ENCODE measurements at places on chromosomes 1 and 21. TPM values are rescaled to one million over a fixed set of nuclear protein-coding genes. Genes with fewer than 3 reads are reported as not detected.

The TFF2 gene
- not detected for total RNA-seq

GRCh38 chr1:24409535-24409934, 4.0 kb downstream of the STPG1 start:
- DNase-seq: no peak

GRCh38 chr1:174988539-174988938, 11.2 kb upstream of the CACYBP start:
- no peak for DNase-seq

The SPSB1 gene
- total RNA-seq: 40.4 TPM

The IVL gene
- not detected for total RNA-seq

- DNase-seq: no peak
Observed at GRCh38 chr1:15023205-15023604, 130.3 kb upstream of the TMEM51 start.

GRCh38 chr1:155078469-155079209, at the start of gene EFNA3:
TSS of gene EFNA3 (plus strand) at chr1:155078837. CDS start at chr1:155078942, 105 bp downstream.
- peak; percentile 54 for DNase-seq

DNA sequence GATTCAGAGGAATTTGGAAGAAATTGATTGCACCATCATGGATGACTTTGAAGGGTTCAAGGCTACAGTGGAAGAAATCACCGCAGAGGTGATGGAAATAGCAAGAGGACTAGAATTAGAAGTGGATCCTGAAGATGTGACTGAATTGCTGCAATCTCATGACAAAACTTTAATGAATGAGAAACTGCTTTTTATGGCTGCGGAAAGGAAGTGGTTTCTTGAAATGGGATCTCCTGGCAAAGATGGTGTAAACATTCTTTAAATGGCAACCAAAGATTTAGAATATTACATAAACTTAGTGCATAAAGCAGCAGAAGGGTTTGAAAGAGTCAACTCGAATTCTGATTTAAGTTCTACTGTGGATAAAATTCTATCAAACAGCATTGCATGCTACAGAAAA, 698.6 kb downstream of the PLA2G4A start:
- no peak for DNase-seq

DNA sequence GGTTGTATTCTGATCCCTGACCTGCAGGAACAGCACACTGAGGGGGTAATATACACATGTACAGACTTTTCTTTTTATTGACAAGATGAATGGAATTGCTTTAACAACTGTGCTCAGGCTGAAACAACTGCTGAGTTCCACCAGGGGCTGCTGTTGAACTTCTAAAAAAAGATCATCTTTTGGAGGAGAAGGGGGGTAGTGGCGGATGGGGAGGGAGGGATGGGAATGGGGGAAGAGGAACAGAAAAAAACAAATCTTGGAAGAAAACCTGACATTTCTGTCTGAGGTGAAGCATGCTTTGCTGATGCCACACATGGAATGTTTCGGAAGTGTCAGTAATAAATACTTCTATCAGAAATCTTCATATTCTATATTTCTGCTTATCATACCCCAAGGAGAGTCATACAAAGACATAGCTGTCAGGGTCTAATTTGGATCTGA, 75.0 kb downstream of the RWDD3 start:
- DNase-seq: no peak

The OR2M3 gene
- not detected for total RNA-seq

The OR6N1 gene
- not detected for total RNA-seq

DNA sequence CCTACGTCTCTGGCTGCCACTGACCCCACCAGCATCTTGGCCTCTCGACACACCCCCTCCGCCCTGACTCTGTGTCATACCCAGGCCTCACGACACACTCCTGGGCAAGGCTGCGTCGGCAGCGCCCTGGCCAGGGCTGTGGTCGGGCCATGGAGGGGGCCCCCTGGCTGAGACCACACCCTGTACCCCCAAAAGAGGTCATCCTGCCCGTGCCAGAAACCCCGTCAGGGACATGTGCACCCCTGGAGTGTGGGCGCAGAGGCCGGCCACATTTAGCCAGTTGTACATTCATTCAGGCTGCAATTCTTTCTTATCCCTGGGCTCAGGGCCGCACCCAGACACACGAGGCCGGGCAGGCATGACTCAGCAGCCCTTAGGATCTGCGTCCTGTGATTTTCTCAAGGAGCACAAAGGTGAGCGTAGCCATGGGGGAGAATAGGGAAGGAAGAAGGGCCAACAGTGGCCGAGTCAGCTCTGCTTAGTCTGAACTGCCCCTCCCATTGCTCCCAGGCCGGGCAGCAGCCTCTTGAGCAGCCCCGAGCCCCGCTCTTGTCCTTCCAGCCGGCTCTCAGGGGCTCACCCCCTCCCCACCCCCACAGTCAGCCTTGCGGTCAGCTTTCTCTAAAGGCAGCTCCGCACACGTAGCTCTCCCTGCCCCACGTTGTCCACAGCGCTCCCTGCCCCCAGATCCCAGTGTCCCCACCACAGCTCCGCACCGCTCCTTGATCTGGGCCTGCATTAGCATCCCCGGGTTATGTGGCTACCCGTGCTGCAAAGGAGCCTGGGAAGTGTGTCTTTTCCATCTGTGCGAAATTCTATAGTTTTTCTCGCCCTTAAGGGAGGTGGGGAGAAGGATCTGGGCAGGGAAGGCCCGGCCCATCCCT, 7.9 kb downstream of the CSTB start:
- no peak for DNase-seq

GRCh38 chr21:23858878-23859277, 1748.4 kb downstream of the MRPL39 start:
- DNase-seq: no peak

DNA sequence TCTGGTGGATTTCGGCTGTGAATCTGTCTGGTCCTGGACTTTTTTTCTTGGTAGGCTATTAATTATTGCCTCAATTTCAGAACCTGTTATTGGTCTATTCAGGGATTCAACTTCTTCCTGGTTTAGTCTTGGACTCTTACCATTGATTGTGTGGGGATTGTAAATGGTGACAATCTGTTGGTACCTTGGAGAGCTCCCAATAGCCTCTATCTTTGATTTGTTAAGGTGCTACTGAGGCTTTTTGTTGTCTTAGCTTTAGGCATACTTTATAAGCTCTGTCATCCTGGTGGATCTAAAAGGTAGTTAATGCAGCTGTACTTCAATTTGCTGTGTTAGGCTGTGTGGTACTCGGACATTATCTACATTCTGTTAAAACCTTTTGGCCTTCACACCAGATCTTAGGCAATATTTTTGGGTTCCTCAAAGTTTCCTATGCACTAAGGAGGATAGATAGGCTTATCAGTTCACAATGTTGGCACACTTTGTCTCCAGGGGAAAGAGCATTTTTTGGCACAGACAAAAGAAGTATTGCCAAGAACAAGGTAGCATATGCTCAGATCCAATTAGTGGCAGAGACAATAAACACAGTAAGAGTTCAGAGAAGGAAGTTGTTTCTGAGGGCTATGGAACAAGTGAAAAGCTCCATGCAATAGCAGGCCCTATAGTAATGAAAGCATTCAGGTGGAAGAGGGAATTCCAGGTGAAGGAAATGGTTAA, 230.4 kb downstream of the PDE4B start:
- no peak for DNase-seq

GRCh38 chr1:221926441-221926840, 184.6 kb upstream of the DUSP10 start:
- DNase-seq: no peak

The PLA2G2C gene
- not detected for total RNA-seq

DNA sequence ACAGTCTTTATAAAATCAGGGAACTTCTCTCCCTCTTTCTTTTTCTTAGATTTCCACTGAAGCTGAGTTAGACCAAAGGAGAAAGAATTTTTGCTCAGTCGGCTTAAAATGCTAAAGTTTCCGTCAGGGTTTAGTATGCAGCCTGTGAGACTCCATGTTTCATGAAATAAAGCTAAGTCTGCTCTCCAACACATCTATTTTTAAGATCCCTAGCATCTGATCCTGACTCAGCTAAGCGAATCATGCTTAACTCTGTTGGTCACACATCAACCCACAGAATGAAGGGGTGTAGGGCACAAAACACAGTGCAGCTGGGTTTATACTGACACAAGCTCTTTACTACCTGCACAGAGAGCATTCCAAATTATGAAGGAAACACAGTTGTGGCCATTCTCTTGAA, 102.4 kb upstream of the ZNF281 start:
- DNase-seq: no peak

DNA sequence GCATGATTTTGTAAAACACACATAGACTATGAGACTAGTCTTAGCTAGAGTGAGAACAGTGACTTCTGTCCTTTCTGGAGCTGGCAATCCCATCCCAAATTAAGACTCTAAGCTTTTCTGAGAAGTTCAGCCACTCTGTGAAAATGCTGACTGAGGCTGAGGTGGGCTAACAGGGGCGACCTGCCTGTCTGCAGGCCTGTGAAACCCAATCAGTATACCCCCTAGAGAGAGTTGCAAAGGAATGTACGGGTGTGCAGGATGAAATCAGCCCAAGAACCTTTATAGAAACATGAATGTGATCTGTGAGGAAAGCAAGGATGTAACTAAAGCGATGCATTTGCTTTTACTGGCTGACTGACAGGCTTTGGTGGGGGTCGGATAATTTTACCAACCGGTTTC, 16.0 kb upstream of the TBX15 start:
- DNase-seq: no peak

- DNase-seq: no peak
Observed at GRCh38 chr1:102640312-102640711, 468.0 kb downstream of the COL11A1 start.

DNA sequence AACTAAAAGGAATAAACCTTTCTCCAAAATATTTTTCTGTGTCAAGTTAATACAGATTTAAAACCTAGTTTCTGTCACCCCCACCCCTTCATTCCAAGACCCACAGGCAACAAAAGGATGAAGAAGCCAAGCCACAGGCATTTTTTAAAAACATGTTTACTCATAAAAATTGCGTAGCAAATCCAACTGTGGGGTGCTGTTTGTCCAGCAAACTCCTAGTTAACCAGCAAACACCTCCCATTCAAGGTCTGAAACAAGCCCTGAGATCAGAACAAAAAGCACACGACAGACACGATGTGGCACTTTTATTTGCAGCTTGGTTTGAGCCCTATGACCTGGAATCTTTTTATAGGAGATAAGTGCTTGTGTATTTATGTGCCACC, 149.9 kb upstream of the CAMK1G start:
- no peak for DNase-seq

DNA sequence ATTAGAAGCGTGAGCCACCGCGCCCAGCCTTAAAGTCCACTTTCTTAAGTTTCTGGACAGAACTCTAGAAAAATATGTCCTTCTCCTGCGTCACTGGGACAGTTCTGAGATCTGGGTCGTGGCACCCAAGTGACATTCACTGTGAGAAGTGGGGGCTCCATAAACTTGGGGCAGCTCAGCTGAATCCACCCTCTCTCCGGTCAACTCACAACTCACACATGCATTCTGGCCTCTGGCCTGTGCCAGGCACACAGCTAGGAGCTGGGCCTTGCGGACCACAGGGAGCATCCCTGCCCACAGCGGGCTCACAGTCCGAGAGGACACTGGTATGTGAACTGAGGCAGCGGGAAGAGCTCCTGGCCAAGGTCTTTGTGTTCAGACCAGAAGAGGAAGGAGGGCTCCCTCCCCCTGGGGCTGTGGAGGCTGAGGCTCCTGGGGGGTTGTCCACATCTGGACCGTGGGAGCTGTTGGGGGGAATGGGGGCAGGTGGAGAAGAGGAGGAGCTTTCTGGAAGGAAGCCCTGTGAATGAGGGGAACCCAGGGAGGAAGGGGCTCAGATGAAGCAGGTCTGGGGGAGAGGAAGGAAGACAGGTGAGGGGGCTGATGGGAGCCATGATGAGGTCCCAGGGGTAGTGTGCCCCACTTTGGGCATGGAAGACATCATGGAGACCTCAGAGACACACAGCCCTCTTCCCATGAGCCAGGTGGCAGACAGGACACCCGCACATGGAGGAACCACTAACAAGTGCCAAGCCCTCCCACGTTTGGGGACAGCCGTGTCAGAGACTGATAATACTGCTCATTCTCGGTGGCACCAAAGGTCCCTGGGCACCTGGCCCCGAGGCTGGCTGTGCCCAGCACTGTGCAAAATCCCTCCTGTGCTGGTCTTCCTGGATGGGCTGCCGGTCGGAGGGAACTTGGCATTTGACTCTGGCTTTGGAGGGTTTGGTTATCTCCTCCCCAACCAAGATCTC, 191.0 kb upstream of the VAMP3 start:
- no peak for DNase-seq

The FCGR1A gene
- total RNA-seq: not detected

The C1orf87 gene
- total RNA-seq: not detected

GRCh38 chr21:35945089-35945671, 115.1 kb downstream of the SETD4 start:
- no peak for DNase-seq

DNA sequence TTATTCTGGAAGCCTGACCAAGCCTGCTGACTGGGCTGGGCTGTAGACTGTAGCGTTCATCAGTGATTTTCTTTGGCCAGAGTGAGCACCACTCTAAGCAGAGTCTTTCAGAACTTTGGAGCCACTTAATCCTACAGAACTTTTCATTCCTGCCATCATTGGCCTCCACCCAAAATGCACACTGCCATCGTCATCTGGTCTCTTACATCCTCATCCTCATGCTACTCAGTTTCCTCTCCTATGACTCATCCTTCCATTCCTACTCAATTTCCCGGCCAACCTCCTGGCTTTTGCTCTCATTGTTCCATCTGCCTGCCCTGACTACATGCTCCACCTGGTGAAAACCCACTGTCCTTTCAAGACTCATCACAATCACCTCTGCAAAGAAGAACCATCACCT, 233.8 kb upstream of the USP25 start:
- no peak for DNase-seq

DNA sequence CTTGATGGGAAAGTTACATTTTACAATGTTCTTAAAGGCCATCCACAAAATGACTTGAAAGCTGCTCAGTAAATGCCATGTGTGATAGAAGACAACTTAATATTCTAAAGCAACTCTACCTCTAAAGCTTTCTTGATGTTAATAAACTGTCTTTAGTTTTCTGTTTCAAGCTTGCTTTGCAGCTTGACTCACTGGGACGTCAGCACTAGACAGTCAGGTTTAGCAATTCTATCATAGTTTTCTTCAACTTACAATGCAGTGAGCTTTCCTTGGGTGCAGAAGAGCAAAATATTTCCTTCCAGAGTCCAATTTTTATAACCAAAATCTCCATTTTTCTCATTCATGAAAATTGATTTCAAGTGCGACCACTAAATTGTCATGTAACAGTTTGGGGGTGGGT, 273.1 kb downstream of the NTNG1 start:
- DNase-seq: no peak

The JAM2 gene
- 2.3 TPM for total RNA-seq

The AMY2A gene
- not detected for total RNA-seq

- no peak for DNase-seq
Observed at GRCh38 chr21:43320526-43320925, 106.4 kb downstream of the SIK1 start.

DNA sequence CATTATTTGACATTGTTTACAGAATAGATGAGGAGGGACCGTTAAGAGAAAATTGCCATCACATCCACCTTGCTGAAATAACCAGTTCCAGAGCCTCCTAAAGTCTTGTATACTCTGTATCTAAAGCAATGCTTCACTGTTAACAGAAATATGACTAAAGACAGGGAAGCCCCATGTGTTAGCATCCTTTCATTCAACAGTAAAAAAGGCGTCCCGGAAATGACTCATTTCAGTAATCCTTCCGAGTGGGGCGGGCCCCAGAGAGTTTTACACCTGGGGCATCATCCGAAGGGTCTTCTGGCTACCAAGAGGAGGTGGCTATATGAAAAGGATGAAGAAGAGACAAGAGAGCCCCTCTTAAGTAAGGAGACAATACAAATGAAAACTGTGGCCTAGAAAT, 227.2 kb downstream of the SLC45A1 start:
- DNase-seq: no peak

The TRABD2B gene
- total RNA-seq: 0.15 TPM

- peak; percentile 73 for DNase-seq
Observed at GRCh38 chr1:207309745-207310273, 11.7 kb upstream of the CD55 start.

- DNase-seq: no peak
Observed at GRCh38 chr21:45073301-45074047, 906 bp upstream of the ADARB1 start.

All from gastrocnemius medialis (tissue), 4 donors.